NCI-H2081 treated with DMSO at 0.1 percent for 48 hours (cell line): ENCODE measurements at places on chromosomes 6 and 20.

- DNase-seq: no peak
Observed at GRCh38 chr6:137046871-137047412, 2.2 kb upstream of the IL20RA start.

DNA sequence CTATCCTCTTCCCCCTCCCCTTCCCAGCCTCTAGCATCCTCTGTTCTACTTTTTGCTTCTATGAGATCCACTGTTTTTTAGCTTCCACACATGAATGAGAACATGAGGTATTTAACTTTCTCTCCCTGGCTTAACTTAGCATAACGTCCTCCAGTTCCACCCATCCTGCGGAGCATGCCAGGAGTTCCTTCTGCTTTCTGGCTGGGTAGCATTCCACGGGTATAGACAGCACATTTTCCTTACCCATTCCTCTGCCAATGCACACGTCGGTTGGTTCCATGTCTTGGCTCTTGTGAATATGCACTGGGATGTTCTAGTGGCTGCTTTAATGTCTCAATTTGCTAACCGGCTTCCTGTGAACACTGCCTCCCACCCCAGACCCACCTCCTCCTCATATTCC, 13.2 kb upstream of the CCR6 start:
- no peak for DNase-seq

DNA sequence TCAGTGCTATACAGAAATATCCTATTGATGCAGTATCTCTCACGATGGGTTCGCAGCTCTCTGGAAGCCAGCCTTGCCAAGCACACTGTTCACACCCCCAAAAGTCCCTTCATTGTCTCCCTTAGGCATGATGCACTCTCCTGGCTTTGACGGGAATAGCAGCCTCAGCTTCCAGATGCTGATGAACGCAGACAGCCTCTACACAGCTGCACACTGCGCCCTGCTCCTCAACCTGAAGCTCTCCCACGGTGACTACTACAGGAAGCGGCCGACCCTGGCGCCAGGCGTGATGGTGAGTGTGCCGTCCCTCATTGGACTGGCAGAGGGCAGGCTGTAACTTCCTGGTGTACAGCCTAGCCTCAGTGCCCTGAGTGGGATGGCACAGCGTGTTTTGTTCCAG, 60.0 kb upstream of the PBOV1 start:
- DNase-seq: no peak

GRCh38 chr6:1626481-1626880, 16.8 kb downstream of the FOXC1 start:
- DNase-seq: no peak
